Osteocyte (in vitro differentiated cells): ENCODE measurements at places on chromosomes 5 and 9. TPM values are rescaled to one million over a fixed set of nuclear protein-coding genes. Genes with fewer than 3 reads are reported as not detected.

GCNT1 gene
- total RNA-seq, result 8.0 and 8.6 TPM in 2 replicates

MEF2C gene
- total RNA-seq, result 9.4 and 9.9 TPM in 2 replicates

GRCh38 chr9:73269430-73270101, 117.9 kb downstream of the ANXA1 start:
- H3K36me3 ChIP-seq, result no peaks in the 10 kb centered on the region
- no peak for DNase-seq
- no peak overlapping the region for H3K27ac ChIP-seq
- no peak overlapping the region for H3K4me3 ChIP-seq

- H3K36me3 ChIP-seq, result no peaks in the 10 kb centered on the region
- no peak overlapping the region for H3K27ac ChIP-seq
- H3K27me3 ChIP-seq, result no peaks in the 10 kb centered on the region
- H3K4me3 ChIP-seq, result no peak overlapping the region
Observed at GRCh38 chr9:125810161-125810560, 63.0 kb downstream of the PBX3 start.

GRCh38 chr9:115980976-115981375, 172.6 kb upstream of the PAPPA start:
- no peak for DNase-seq
- no peaks in the 10 kb centered on the region for H3K36me3 ChIP-seq
- H3K27ac ChIP-seq, result no peak overlapping the region
- H3K4me1 ChIP-seq, result peaks cover 14% of the 10 kb centered on the region
- no peak overlapping the region for H3K4me3 ChIP-seq
- no peaks in the 10 kb centered on the region for H3K27me3 ChIP-seq

GRCh38 chr5:55572020-55572419, 37.3 kb upstream of the PLPP1 start:
- DNase-seq, result no peak
- H3K4me1 ChIP-seq, result peaks cover 17% of the 10 kb centered on the region
- no peaks in the 10 kb centered on the region for H3K36me3 ChIP-seq
- no peaks in the 10 kb centered on the region for H3K27me3 ChIP-seq
- H3K27ac ChIP-seq, result no peak overlapping the region

DNA sequence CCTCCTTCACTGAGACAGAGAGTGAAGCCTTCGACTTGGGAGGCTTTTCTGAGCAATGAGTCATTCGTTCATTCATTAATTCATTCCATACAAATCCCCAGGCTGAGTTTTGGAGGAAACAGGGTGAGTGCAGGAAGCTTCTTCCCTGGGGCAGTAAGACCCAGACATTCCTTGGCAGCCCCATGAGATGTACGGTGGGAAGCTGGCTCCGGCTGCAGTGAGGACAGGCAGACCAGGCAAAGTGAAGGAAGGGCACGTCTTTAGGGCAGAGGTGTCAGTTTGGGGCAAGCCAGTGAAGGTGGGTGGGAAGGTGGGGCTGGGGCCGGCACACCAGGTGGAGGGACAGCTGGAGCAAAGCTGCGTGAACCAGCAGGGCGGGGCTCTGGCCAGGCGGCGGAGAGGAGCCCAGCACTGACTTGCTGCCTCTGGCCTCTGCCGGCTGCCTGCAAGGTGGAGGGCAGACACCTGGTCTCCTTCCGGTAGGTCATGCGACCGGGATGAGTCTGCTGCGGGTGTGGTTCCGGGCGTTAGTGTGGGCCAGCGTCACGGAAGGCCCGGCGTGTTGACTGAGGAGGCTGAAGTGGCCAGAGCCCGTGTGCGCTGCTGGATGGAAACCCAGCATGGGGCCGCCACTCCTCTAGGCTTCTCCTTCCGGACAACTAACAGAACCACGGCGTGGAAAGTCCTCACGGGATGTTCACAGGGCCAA, 16.6 kb downstream of the OLFM1 start:
- H3K27ac ChIP-seq, result no peak overlapping the region
- peaks cover 4% of the 10 kb centered on the region for H3K27me3 ChIP-seq
- H3K4me1 ChIP-seq, result no peaks in the 10 kb centered on the region
- H3K4me3 ChIP-seq, result no peak overlapping the region
- H3K36me3 ChIP-seq, result no peaks in the 10 kb centered on the region
